Trophoblast cell (in vitro differentiated cells and primary cell): ENCODE measurements at places on chromosomes 13 and 19.

DNA sequence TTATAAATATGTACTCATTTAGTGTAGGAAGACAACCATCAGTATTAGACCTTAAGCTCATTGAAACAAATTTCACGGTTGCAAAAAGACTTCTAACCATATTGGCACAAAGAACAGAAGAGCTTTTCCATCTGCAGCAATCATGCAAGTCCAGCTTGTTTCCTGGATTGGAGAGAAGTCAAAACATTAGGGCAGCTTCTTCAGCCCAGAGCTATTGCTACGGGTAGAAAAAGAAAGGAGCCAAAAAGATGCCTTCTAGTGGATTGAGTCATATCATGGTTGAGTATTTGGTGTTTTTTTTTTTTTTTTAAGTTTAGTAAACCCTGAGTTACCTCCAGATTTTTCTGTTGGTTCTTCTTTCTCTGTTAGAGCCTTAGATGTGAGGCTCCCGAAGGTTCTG is 99.8 kb downstream of the WDFY2 start:
- DNase-seq = no peak

DNA sequence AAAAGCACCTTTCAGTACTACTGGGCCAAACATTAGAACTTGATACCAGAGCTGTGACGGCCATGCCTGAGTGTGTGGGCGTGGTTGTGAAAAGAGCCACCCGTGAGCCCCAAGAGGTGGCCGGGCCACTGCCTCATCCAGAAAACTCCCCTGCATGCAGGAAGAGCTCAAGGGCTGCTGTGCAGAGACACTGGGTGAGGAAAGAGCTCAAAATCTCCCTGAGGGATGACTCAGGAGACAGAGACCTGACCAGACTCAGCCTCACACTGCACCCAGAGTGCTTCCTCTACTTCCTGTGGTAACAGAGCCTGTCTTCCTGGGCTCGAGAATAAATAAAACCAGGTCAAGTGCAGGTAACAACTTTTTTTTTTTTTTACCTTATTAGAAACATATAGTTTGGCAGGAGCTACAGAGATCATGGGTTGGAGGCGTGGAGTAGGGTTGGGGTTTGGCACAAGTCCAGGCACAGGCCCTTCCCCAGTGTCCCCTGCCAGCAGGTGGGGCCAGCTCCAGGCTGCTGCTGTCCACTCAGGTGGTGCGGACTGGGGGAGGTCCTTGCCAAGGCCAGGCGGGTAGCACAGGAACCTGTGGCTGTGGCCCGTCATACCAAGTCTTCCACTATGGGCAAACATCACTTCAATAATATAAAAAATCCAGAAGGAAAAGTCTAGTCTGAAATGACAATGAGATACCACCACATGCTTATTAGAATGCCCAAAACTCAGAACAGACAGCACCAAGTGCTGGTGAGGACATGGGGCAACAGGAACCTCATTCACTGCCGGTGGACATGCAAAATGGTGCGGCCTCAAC is 25.5 kb downstream of the ELL start:
- DNase-seq = peak; percentile 63

DNA sequence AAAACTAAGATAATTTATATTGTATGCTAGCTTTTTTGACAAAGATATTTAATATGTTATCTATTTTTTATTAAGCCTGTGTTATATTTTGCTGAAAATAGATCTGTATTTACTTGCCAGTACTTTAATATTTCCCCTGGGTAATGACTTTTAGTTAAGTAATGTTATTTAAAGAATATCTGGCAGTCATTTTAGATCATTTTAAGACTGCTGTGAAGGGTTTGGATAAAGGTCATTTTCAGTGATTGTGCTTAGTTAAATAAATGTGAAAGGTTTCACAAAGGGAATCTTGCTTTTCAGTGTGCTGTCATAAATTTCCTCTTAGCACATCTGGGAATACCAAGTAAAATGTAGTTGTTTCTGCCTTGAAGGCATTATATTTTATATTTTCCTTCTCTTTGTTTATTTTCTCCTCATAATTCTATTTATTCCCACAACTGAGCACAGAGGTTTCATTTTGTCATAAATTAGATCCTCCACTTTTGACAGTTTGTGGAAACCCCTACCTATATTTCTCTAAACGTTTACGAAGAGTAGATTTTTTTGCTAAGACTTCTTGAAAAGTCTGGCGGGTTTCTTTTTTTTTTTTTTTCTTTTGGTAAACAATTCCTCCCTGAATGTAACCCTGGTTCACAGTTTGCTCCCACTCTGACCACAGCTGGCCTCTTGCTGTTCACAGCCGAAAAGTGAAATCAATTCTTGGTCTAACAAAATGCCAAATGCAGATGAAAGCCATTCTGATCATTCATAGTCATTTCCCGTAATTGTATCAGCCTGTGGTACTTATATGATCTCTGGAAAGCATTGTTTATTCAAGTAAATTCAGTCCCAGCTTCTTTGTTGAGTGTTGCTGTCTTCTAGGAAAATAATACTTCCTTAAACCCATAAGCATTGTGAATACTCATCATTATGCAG is 87.8 kb downstream of the MAB21L1 start:
- no peak for DNase-seq

- no peak for DNase-seq
Observed at GRCh38 chr13:91816263-91816807, 417.9 kb downstream of the GPC5 start.

GRCh38 chr19:17358395-17358794 is 18.7 kb downstream of the PLVAP start:
- DNase-seq = no peak

DNA sequence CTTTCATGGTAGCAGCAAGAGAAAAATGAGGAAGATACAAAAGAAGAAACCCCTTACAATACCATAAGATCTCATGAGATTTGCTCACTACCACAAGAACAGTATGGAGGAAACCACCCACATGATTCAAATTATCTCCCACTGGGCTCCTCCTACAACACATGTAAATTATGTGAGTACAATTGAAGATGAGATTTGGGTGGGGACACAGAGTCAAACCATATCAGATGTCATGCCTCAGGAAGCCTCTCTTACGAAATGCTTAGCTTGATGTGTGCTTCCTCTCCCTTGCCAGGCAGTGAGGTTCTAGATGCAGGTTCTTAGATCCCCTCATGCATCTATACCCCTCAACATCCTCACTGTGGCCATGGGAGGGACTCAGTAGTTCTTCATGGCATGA is 63.2 kb upstream of the RGCC start:
- DNase-seq = no peak

DNA sequence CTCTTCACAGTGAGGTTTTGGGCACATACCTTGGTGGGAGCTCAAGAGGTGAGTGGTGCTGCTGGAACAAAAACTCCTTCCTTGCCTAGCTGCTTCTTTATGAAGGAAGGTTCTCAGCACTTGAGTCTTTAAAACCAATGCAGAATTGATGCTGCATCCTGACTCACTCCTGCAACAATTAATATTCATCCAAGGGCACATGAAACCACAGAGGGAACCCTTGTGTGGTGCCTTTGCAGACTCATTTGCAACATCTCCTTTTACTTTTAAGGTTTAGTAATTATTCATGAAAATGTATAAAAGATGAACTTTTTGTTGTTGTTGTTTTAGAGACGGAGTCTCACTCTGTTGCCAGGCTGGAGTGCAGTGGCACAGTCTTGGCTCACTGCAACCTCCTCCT is 30.1 kb downstream of the OPA3 start:
- no peak for DNase-seq

DNA sequence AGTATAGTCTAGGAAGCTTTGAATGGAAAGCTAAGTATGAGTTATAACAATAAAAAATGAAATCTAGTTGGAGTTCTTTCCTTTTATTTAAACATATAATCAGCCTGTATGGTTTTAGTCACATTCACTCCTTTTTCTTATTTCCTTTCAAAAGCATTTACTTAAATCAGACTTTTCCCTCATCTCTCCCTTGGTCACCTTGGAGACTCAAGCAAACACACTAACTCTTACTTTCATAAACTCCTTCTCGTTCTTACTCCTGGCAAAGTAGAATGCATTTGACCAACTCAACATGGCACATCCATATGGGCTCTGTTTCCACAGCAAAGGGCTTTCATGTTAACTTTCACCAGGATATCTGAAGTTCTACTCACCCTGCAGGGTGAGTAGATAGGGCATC is 400.0 kb downstream of the LMO7 start:
- DNase-seq = no peak

DNA sequence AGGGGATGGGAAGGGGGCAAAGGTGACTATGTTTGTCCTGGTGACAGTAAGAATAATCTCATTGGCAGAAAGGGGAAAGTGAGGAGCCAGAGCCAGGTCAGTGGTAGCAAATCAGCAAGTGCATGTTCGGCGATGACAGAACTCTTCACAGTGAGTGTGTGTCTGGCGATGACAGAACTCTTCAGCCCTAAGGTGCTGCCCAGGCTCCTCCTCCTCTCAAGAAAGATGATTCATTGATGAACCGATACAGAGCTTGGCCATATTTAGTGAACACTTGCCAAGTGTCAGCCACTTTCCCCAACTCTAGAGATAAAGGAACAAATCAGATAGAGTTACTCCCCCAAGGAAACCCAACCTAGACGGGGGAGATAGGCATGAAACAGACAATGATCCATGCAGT is 199.3 kb upstream of the UBL3 start:
- peak; percentile 71 for DNase-seq

- no peak for DNase-seq
Observed at GRCh38 chr13:66943530-66943929, 286.6 kb downstream of the PCDH9 start.

DNA sequence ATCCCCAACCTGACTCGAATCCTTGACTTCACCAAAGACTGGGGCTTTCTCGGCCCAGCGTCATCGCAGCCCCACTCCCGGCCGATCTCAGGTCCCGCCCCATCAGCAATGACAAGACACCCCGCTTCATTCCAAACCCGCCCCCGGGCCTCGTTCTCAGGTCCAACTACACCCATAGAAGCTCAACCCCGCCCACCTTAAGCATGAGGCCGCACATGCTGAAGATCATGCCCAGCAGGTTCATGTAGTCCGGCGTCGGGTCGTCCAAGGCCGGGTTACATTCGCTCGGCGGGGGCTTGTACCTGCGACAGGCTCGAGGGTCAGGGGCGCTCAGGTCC is 2.3 kb downstream of the WDR83 start:
- peak; percentile 41 for DNase-seq

- peak; percentile 54 for DNase-seq
Observed at GRCh38 chr19:41531438-41532311, 44.3 kb upstream of the CEACAM21 start.

- no peak for DNase-seq
Observed at GRCh38 chr13:32031815-32032370, 319 bp downstream of the FRY start.

GRCh38 chr13:44768775-44769581 is 192.8 kb upstream of the TSC22D1 start:
- DNase-seq = peak; percentile 75
